RPMI8226 (cell line): ENCODE measurements at places on chromosomes 4 and X.

GRCh38 chrX:126237524-126237923 lies 71.4 kb upstream of the DCAF12L2 start:
- no peak for DNase-seq

GRCh38 chrX:106973433-106974149 lies 26.4 kb downstream of the MORC4 start:
- no peak for DNase-seq

GRCh38 chrX:30085571-30085970 lies 129.8 kb upstream of the MAGEB2 start:
- DNase-seq, result no peak

GRCh38 chr4:149518471-149518870 lies 297.2 kb downstream of the IQCM start:
- DNase-seq, result no peak
